MM.1S (cell line): ENCODE measurements at places on chromosomes 4 and X.

- no peak for DNase-seq
These were observed 13.3 kb downstream of the RNF4 start for GRCh38 chr4:2482192-2482591.

GRCh38 chrX:27057883-27058282 is 405.3 kb downstream of the PPP4R3C start:
- DNase-seq = no peak

DNA sequence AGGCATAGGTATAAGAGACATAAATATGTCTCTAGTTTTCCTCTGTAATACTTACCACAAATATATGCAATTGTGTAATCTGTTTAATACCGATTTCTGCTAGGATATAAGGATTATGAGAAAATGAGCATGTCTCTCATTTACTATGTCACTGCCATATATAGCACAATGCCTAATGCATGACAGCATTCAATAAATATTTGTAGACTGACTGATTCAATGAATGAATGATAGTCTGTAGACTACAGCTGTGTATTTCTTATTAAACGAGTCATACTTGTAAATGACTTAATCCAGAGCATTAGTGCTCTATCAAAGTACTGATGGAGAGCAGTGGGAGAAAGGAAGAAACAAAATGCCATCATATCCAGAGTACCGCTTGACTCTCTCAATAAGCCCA is 175.6 kb downstream of the PPP3CA start:
- no peak for DNase-seq

DNA sequence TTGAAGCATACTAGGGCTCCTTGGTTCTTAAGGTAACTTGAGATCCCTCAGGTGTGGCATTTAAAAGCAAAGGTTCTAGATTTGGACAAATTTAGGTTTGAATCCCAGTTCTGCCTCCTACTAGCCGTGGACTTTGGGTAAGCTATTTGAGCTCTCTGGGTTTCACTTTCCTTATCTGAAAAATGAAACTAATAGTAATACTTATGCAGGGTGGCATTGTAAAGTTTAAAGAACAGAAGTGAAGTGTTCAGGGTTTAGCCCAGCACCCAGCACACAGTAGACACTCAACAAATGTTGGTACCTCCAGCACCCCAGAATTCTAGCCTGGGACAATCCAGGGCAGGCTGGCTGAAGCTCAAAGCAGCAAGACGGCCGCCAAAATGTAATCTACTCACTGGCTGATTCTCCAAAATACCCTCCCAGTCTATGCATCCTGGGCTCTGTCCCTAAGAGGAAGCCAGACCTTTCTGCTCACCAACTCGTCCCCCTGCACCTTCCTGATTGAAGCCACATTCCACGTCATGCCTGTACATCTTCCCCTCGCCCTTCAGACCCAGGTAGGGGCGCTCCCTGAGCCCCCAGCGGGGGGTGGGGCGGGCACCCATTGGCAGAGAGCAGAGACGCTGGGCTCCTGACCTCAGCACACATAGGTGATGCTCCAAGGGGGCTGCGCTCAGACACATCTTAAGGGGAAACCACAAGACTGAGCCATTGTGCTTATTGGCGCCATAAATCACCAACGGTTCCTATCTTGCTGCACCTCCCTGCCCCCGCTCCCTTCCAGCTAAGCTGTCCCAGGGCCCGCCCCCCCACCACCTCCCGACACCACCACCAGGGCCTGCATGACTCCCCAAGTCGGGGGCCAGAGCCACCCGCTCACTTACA is 160.6 kb downstream of the BCOR start:
- peak; percentile 69 for DNase-seq

GRCh38 chr4:2194496-2194895 is 47.4 kb downstream of the HAUS3 start:
- no peak for DNase-seq

DNA sequence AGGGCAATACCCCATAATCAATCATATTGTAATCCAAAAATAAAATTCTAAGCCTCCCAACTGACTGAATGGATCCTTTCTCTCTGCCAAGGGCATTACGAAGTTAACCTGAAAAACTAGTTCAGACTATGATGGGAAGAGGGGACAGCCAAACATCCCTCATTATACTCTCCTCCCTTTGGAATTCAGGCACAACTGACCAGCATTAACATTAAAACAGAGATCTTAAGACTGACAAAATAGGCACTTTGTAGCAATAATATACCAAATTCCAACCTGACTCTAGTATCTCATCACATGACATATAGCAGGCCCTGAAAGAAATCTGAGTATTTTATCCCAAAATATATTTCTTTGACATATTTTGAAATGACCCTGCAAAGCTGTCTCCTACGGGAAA is 55.0 kb upstream of the SPP1 start:
- DNase-seq = no peak

DNA sequence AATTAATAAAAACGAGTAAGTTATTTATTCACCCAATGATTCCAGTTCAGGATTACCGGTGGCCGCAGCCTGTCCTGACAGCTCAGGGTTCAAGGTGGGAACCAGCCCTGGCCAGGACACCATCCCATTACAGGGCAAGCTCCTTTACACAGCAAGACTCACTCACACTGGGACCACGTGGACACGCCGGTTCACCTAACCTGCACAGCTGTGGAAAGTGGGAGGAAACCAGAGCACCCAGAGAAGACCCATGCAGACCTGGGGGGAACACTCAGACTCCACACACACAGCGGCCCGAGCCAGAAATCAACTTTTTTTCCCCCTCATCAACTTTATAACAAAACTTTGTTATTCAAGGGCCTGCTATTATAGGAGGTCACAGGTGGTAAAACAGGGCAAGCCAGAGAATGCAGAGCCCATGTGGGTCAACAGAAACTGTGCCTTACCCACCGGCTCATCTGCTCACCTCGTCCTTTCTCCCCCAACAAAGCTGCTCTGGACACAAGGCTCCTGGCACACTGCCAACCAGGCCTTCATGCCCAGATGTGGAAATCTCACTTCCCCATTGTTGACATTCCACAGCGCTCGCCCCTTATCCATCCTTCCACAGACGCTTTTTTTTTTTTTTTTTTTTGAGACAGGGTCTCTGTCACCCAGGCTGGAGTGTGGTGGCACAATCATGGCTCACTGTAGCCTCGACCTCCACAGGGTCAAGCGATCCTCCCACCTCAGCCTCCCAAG is 8.0 kb upstream of the ODAPH start:
- peak; percentile 61 for DNase-seq

- DNase-seq = no peak
These were observed 4.6 kb downstream of the HMX1 start for GRCh38 chr4:8866828-8867623.

DNA sequence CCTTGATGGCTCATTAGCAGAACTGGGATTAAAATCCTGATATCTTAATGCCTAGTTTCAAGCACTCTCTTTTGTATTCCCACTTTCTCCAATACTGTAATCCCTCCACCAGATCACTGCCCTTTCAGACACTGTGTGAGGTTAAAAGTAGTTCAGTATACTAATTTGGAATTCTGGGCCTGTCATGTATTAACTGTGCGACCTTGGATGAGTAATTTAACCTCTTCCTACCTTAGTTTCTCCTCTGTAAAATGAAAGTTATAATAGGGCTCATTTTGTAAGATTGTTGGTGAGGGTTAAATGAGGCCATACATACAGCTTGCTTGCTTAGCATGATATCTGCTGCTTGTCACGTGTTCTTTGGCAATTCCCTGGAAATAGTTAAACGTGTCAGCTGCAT is 207.3 kb upstream of the HS3ST1 start:
- DNase-seq = no peak

GRCh38 chr4:173502282-173502681 is 27.7 kb downstream of the HAND2 start:
- no peak for DNase-seq

GRCh38 chr4:16055471-16055870 is 28.4 kb downstream of the PROM1 start:
- DNase-seq = no peak

GRCh38 chr4:27779827-27780226 is 919.2 kb downstream of the STIM2 start:
- no peak for DNase-seq

- peak; percentile 7 for DNase-seq
These were observed 24.0 kb downstream of the TAB3 start for GRCh38 chrX:30865015-30865414.

DNA sequence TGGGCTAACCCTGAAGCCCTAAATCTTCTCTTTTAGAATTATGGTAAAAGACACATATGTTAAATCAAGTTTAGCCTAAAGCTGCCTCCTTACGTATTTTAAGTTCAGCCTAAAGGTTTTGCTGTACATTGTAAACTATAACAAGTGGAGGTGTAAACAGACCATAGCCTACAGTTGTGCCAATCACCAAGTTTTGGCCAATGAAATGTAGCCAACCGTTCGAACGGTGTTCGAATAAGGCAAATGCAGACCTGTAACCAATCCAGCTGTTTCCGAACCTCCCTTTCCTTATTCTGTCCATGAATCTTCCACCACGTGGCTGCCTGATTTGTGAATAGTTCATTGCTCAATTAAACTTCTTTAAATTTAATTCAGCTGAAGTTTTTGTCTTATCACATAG is 52.1 kb upstream of the TBC1D9 start:
- no peak for DNase-seq

DNA sequence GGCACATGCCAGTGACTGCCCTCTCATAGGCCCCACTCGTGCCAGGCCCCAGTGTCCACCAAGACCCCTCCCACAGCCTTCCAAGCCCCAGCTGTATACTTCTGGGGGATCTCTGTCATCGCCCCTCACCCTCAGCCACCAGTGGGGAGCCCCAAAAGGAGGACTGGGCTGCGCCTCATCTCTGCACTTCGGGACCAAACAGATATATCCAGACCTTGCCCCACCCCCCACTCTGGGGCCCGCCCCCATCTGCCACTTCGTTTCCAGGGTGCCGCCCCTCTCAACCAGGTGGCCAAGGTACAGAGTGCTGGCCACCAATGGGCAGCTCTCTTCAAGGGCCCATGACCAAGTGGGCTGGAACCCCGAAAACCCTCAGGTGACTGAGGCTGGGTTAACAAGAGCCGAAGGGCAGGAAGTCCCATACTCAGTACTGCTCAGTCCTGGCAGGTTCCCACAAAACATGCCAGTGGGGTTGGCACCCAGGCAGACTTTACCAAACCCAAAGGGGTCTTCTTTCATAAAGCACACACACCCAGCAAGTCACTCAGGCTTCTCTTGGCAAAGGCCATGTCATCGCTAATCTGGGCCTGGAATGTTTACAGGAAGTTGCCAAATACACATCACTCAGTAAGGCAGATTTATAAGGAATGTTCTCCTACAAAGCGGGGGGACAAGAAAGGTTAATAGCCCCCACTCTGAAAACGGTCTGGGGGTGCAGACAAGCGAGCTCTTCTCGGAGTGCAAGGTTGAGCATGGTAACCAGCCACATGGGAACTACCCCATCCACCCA is 4.4 kb downstream of the ZFYVE28 start:
- peak; percentile 56 for DNase-seq

- no peak for DNase-seq
These were observed 92.2 kb downstream of the HUWE1 start for GRCh38 chrX:53594354-53594753.

- no peak for DNase-seq
These were observed 108.0 kb downstream of the CPZ start for GRCh38 chr4:8700531-8700930.

DNA sequence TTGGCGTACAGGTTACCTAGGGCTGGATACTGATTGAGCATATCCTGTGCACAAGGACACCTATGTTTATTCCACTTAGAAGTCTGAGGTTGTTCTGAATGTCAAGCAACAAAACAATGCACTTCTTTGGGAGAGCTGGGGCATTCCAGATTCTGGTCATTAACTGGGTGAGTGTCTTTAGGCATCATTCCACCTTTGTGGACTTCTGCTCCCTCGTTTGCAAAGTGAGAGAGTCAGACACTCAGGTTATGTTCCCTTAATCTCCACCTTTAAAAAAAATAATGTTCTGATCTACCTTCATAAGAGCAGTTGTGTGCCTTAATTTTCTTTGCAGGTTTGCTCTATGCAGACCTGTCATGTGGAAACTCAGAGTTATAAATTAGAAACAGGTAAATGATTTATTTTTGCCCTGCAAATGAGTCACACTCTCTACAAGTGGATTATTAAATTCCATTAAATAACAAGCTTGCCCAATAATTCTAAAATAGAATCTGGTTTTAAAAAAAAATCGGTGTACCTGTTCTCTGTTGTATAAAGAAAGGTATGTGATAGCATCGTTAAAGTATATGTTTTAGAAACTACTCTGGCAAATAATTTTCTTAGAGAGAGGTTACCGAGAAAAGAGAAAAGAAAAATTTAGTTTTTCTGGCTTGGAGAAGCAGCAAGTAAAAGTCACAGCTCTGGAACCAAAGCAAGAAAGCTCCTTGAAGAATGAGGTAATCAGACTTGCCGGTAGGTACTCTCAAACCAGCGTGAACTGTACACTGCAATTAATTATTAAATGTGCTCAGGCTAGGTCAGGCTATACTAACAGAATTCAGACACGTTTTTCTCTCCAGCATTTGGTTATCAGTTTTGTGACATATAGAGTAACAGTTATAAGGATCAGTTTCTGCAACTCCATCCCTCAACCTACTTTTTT is 93.2 kb downstream of the SORBS2 start:
- DNase-seq = no peak

GRCh38 chr4:165207016-165207430 is 338 bp upstream of the KLHL2 start:
- DNase-seq = no peak

DNA sequence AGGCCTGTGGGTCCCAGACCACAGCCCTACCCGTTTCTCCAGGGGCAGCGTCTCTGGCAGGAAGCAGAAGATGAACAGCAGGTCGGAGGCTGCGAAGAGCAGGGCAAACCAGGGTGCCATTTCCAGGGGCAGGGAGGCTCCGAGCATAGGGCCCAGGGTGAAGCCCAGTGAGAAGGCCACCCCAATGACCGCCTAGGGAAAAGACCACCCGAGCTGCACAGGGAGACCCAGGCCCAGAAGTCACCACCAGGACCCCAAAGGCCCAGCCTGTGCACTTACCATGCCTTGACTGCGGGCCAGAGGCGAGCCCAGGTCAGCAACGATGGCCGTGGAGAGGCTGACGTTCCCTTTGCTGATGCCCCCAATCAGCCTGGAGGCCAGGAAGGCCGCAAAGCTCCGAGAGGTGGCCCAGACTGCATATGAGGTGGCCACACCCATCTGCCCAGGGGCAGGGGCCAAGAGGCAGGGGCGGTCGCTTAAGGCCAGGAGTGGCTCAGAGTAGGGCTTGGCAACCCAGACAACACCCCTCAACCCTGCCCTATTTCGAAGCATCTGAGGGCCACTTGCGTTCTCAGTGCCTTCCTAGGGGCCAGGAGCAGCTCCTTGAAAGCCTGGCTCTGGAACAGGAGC is 30.8 kb downstream of the NOP14 start:
- DNase-seq = no peak

- no peak for DNase-seq
These were observed 127.1 kb upstream of the GALNT7 start for GRCh38 chr4:173041482-173041881.

- DNase-seq = no peak
These were observed 73.3 kb downstream of the GAB1 start for GRCh38 chr4:143410015-143410414.
